ENCODE measurements at places on chromosomes 2 and 18.

DNA sequence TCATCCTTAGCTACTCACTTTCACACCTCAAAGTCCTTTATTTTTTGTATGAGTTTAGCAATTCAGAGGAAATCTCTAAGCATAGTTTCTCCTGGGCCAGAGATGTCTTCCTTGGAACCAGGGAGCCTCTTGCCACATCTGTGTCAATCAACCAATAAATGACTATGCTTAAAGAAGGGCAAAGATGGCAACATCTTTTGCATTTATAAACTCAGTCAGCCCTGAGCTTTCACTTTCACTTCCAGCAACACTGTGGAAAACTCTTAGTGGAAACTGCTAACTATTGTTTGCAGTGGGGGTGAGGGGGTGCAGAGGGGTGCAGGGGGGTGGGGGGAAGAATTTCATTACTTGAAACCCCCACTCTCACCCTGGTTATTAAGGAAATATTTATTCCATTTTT, 3.4 kb downstream of the ACVR1C start:
- no peak for DNase-seq

DNA sequence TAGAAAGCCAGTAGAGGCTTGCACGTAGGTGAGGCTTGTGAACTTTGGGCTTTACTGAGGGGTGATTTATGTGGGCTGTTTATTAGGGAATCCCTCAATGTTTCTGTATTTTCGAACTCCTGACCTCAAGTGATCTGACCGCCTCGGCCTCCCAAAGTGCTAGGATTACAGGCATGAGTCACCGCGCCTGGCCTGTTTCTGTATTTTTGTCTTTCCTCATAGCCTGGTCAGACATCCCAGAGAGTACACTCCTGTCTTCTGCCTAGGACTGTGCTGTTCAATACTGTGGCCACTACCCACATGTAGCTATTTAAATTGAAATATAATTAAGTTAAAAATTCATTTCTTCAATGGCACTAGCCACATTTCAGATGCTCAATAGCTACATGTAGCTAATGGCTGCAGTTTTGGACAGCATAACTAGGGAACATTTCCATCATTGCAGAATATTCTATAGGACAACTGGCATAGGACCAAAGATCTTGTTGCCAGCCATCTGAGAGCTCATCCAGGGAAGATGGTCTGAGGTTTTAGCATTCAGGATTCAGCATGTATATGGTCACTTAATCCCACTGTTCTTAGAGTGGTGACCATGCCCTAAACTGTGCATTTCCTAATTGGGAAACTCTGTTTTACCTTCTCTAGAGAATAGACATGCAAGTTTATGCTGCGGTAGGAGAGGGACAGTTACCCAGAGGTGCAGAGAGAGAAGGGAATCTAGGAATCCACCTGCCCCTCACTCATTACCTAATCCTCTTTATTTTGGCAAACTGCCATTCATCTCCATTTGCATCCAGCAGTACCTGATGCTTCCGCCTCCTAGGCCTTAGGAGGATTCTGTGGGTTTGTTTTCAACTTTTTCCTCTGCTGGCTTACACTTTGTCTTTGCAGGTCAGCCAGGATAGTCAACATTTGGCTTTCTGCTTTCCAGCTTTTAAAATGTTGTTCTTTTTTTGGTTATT, 64.4 kb downstream of the LCLAT1 start:
- DNase-seq: no peak

DNA sequence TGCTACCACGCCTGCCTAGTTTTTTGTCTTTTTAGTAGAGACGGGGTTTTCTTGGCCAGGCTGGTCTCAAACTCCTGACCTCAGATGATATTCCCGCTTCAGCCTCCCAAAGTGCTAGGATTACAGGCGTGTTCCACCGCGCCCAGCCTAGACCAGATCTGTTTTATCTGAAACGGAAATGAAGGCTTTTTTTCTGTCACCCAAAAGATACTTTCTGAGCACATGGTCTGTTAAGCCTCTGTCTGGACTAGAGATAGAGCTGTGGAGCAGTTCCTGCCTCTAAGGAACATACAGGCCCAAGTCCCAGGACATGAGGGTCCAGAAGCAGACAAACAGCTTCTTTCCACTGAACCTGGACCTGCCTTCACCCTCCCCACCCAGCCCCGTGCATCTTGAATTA, 43.6 kb upstream of the PTMA start:
- DNase-seq: no peak

DNA sequence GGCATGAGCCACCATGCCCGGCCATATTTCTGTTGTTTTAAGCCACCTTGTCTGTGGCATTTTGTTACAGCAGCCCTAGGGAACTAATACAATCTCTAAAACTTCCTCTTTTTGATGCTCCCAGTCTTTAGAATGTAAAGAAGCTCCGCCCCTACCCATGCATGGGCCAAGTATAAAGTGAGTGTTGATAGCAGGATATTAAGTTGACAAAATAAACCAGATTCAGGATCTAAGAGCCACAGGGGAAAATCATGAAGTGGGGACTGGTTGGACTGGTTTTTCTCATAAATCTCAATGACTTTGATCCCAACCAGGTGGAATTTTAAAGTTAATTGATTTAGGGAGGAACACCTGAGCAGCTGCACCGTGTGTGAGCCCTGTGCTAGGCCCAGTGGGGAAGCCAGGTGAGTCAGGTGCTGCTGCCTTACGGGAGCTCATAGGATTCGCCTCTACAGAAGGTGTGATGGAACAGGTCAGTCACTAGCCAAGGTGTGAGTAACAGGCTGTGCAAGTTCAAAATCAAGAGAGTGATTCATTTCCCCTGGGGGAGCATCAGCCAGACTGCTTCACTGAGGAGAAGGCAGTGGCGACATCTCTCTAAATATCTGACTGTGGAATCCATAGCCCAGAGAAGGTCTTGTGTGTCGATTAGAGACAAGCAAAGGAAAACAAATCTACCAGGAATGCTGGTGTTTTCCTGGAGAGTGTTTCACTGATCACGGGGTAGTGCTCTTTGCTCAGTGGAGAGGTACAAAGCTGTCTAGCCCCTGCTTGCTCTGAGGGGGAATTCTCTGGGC, 63.0 kb upstream of the MSH2 start:
- DNase-seq: no peak

- DNase-seq: no peak
Measured at GRCh38 chr18:10057894-10058791, 144.3 kb downstream of the VAPA start.

- no peak for DNase-seq
Measured at GRCh38 chr2:9236045-9236344, 29.4 kb downstream of the ASAP2 start.

GRCh38 chr2:161915121-161915520, 158.9 kb downstream of the DPP4 start:
- DNase-seq: no peak

DNA sequence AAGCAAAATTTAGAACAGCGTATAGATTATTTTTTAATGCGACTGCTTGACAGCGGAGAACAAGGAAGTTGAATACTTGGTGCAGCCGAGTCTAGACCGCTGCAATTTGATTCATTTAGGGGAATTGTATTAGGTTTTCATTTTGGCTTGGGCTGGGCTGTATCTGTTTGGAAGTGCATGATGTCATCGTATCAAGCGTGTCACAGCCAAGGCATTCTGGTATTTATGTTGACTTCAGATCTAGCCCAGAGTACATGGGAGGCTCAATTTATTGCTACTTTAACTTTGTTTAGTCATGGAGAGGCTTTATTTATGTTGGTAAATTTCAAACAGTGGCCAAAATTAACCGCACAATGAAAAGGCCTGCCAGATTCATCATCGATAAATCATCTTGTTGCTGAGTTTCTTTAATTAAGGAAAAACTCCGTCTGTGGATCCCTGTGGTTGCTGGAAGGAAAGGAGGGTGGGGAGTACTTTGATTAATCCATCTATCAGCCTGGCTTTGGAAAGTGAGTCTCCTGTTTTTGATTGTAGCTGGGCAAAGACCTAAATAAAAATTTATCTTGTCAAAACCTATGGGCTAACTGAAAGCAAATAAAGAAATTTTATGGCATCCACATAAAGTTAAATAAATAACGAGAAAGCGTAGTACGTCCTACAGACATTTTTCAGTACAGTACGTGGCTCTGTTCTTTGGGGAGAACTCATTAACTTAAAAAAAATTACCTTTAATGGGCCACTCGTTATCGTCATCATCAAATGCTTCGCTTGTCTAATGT, 230.4 kb upstream of the SPRED2 start:
- DNase-seq: no peak

DNA sequence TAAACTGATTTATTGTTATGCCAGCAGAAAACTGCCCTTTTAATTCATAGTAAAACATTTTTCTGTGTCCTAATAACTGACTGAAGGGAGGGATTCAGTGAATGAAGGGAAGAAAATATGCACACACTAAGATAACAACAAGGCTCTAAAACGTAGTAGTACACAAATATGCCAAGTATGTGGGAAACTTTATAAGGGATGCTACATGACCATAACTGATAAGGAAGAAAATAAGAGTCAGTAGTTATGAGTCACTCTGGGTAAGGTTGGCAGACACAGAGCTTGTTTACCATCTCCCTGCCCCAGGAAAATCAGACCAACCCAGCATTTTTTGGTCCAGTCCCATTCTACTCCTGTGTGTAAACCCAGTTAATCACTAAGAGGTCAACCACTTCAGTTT, 124.2 kb downstream of the RPRM start:
- no peak for DNase-seq

GRCh38 chr2:137107904-137108303, 342.6 kb downstream of the THSD7B start:
- DNase-seq: no peak

DNA sequence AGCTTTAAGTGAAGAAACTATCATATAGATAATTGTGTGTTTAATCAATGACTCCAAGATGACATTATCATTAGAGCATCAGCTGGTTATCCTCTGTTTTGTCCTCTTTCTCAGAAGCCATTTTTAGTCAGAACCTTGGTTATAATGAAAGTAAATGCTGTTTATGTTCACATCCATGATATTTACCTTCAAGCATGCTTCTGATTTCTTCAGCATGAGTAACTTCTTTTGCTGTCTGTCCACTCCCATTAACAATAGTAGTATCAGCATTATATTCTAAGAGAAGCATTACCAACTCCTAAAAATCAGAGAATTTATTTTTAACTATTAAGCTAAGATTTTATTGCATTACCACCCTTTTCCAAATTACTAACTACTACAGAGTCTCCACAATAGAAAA, 56.3 kb downstream of the OSBPL1A start:
- no peak for DNase-seq

DNA sequence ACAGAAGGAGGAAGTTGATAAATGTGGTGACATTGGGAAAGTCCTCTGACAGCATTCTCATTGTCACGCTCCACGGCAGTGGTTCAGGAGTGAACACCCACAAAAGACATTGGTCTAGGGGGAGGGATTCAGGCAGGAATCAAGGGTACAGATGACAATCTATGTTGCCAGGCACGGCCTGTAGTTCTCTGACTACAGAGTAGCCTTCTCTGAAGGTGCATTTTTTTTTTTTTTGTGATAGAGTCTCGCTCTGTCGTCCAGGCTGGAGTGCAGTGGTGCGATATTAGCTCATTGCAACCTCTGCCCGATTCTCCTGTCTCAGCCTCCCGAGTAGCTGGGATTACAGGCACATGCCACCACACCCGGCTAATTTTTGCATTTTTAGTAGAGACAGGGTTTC, 7.4 kb upstream of the MOB1A start:
- DNase-seq: no peak

DNA sequence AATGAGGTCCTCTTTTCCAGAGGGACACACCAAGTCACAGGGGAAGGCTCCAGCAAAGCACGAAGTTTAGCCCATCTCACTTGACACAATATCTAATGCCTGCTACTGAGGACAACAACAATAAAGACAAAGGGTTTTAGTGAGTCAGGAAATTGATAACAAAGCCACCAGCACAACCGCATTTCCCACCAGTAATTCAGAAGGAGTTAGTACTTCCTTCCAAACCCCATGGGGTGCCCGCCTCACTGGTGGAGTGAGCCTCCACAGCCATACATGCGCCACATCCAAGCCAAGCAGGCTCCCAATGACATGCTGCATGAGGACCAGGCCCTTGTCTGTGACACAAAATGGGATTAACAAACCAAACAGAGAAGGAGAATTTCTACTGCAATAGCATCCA, 40.1 kb downstream of the MRPL35 start:
- no peak for DNase-seq

DNA sequence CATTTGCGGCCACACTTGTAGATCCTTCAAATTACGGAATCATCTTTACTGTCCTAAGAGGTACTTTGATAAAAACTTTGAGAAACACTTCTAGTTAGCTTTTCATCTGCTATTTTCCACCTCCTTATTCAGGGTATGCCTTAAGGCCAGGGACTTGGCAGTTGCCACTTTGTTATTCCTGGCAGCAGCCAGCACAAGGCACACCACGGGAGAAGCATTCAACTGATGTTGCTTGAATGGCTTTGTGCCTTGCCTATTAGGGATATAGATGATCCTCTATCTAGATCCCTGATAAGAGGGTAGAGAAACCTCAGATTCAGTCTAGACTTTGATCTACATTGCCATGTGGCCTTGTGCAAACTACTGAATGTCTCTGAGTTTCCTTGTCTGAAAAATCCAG, 70.3 kb upstream of the EPHA4 start:
- no peak for DNase-seq

DNA sequence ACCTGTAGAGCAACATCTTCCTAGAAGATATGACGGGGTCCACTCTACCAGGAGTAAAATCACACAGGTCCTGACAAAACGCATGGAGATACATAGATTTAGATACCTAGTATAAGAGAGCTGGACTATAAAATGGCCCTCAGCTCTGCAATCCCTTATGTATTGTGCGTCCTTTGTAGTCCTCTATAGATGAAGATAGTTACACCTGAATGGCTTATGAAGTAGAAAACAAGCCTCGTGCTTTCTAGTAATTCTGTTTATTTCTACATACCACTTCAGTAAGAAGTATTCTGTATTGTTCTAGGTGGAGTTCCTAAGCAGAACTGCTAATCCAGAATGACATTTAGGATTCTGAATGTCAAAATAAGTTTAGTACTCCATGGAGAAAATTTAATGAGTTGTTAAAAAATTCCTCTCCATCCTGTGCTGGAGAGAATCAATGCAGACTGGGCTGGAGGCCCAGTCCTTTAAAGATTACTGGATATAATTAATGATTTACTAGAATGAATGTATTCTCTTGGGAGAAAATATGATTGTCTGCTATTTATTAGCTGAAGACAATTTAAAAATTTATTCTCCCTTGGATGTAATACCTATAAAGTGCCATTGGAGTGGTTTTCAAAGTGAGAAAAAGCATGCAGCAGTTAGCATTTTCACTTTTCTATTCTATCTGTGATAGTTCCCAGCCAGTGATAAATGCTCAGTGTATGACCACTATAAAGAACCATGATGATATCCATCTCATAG, 147.3 kb upstream of the UNC80 start:
- DNase-seq: no peak

DNA sequence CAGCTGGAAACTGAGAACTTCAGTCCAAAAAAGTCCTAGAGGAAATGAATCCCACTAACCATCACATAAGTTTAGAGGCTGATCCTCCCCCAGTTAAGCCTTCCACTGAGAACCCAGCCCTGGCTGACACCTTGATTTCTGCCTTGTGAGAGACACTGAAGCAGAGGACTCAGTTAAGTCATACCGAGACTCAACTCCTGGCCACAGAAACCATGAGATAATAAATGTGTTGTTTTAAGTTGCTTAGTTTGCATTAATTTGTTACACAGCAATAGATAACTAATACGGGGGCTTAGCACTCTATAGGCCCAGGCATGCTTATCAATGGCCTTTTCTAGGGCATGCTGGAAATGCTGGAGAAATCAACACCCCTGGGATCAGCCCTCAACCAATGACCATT, 3.4 kb upstream of the ADD2 start:
- no peak for DNase-seq
